ENCODE measurements at places on chromosomes 13 and 19.

DNA sequence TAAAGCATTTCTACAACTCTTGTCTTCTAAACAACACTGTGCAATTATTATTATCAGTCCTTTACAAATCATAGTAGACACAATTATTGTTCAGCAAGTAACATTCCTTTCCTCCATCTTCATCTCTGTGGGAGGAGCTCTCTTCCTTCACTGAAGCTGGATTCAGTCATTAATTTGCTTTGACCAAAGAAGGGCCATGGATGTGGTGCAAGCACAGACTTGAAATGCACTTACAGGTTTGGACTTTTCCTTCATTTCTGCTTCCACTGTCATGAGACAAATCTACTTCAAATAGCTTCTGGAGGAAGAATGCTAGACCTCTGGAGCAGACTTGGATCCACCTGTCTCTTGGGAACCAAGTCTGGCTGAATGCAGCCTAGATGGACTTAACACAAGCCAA, 336.6 kb upstream of the SLITRK6 start:
- DNase-seq = no peak

DNA sequence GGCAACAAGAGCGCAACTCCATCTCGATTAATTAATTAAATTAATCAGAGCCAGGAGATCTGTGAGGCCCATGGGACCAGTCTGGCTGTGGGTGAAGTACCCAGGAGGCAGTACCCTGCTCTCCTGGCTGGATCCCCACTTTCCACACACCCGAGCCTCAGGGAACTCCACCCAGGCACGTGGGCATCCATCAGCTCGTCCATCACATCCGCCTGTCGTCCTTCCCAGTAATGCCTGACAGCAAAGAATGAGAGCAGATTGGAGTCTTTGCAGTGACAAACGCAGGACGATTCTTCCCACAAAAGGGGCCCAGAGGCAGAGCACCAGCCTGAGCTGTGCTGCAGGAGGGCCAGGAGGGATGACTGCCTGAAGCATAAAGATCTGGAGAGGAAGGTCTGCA, 35.8 kb downstream of the VSTM2B start:
- no peak for DNase-seq

DNA sequence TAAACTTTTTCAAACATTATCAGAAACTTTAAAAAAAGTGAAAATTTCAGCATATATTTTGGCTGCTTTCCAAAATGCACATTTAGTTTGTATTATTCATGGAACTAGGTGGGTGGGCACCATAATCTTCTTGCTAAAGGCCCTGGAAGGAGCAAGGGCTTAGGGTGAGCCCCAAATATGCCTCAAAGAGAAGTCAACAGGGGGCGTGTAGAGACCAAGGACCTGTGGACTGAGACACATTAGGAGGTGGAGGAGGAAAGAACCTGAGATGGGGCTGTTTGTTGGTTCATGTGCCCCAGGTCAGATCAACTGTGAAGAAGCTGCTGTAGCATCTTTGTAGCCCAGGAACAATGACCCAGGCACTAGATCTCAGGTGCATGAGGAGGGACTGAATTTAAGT, 79.6 kb upstream of the OLFM4 start:
- no peak for DNase-seq

DNA sequence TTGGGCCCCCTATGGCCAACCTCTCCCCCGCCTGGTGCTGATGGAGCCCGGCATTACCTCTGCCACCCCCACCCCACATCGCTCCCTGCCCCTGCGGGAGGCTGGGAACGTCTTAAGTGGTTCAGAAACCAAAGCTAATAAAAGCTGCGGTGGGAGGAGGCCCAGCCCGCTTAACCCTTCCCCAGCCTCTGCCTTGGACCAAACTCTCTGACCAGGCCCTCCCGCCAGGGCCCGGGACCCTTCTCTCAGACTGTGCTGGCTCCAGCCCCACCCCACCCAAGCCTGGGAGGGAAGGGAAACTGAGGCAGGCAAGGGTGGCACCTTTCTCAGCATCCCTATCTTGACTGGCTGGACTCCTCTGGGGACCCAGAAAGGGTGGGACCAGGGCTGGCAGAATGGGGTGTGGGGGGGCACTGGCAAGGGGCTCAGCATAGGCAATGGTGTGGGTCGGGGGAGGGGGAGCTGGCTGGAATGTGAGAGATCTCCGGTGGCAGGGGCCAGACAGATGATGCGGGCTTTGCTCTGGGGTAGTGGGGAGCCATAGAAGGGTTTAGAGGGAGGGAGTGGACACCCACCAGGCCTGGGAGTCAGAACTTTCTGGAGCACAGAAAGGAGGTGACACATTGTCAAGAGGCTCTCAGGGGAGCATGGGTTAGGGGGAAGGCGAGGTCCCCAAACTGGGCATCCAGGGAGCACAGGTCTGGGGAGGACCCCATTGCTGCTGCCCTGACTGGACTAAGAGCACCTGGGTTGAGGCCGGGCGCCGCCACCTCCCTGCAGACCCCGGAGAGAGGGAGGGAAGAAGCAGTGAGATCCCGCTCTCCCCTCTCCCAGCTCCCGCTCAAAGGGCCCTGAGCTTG, 21.9 kb downstream of the SMIM24 start:
- DNase-seq = no peak

- no peak for DNase-seq
Measured at GRCh38 chr19:6970021-6970420, 51.2 kb downstream of the MBD3L2B start.

Data from stimulated activated CD4-positive, alpha-beta T cell treated with anti-CD3 and anti-CD28 coated beads, Interleukin-4, amount 100 ng/mL, for 24 hours (primary cell).